ENCODE measurements at places on chromosomes 7 and 10.

DNA sequence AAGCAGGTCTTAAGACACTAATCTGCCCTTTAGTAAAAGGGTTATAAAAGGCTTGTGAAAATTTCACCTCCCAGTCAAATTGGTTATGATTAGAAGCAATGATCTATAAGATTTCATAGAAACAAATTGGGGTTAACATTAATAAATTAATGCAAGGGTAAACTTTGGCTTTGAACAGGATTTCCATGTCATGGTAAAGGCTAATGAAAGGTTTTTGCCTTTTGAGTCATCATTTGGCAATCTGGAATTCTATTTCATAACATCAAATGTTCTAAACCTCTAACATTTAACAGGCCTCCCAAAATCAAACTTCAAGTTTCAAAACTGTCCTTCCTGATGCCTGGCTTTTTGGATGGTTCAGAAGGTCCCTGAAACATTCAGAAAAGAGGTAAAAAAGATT, 62.4 kb downstream of the COA1 start:
- no peak for DNase-seq

DNA sequence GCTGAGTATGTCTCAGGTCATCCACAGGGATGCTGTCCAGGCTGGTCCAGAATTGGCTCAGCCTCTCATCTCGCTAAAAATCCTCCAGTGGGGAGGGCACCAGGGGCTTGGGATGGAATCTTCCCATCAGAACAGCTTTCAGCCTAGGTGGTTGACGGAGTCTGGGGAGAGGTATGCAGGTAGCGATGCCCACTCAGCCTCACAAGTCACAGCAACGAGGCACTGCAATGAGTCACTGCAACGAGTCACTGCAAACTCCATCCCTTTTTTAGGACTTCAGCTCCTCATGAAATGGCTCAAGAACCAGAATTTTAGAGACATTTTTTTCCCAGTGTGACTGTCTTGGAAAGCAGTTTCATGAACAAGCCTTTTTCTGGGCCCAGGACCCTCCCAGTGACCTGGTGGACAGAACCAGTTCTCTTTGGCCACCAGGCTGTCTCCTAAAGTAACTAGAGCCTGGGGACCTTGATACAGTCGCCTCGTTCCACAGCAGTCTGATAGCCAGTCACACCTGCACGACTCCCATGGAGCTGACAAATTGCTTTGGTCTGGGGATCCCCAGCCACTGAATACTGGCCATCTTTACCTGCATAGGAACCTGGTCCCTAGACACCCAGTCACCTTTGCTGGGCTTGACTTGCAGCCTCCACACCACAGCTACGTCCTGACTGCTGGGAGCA, 41.3 kb upstream of the PPP2R2D start:
- DNase-seq: no peak

DNA sequence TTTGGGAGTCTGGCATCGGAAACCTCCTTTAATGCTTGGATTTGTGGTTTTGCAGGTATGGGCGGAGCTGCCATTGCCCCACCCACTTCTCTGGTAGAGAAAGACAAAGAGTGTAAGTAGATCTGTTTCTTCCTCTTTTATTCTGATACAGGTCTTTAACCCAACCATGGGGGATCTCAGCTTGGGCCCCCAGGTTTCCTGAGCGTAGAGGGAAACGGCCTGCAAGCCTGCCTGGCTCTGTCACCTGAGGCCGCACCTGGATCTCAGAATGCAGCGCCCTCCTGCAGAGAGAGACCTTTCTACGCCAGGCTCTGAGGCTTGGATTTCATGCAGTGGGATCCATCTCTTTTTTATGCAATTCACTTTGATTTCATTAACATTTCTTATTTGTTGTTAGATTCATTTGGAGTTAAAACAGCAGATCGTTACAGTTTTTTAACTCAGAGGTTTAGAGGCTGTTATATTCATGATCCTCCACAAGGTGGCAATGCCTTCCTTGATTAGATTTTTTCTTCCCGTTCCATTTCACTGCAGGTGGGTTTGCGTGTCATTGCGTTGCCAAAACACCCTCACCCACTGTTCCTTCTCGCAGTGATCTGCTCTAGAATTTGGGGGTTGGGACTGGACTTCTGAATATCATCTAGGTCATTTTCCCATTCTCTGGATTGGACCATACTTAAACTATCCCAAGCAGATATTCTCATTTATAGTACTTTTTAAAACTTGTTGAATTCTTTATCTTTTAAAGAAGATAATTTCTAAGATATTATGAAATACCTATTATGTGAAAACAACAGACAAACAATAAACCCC, 20.0 kb downstream of the RBM17 start:
- no peak for DNase-seq

- no peak for DNase-seq
Observed at GRCh38 chr7:97005183-97006054, at the start of gene DLX6. Gene DLX6 (plus strand): TSS chr7:97005553. CDS start chr7:97005978, 425 bp downstream.

DNA sequence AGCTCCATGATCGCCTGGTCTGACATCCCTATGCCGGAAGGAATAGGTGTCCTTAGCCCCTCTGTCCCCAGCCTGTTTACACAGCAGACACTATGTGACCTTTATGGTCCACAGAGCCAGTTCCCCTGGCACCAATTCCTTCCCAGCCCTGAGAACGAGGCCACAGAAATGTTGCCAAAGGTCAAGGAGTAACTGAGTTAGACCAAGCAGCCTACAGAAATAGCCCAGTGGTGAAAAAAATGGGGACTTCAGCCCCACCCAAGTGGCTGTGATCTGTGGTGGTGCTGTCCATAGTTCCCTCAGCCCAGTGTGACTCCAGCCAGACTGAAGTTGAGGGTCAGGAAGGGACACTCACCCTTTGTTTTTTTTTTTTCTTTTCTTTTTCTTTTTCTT, 2.5 kb downstream of the PGAM2 start:
- no peak for DNase-seq

DNA sequence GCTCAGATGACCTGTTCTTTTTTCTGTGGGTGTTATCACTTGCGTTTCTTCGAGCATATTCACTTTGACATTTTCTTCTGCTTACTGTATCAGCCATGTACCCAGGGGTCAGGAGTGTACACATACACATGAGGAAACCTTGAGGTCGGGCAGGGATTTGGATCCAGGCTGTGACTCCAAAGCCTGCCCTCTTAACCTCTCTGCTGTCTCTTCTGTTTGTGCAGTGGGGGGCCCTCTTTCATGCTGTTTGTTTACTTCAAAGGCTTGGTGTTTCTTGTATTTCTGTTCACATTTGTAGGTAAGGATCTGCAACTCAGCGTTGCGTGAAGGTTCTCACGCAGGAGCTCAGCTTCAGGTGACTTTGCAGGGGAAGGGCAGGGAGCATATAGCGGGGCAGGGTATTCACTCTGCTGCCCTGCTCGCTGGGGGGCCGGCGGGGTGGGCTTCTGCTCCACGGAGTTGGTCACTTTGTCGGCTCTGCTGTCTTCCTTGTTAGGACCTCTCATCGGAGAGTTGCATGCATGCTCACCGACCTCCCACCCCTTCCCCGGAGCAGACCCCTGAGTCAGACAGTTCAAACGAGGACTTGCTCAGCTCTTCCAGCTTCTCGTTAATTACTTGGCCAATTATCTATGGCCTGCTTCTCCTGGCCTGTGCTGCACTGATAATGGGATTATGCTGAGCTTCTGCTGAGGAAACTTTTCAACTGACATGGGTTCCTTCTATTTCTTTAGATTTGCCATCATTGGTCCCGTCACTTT, 77.5 kb downstream of the SDK1 start:
- DNase-seq: no peak

DNA sequence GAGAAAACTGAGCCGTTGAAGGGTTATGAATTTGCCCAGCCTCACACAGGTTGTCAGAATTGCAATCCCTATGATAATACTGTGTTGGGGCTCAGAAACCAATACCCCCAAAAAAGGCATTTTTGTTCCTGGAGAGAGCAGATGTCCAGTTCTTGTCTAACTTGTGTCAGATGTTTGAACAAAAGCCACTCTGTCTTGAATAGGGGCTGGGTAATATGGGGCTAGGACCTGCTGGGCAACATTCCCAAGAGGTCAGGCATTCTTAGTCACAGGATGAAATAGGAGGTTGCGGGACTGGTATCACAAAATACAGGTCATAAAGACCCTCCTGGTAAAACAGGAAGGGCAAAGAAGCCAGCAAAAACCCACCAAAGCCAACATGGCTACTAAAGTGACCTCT, 482.1 kb downstream of the IPMK start:
- DNase-seq: no peak

DNA sequence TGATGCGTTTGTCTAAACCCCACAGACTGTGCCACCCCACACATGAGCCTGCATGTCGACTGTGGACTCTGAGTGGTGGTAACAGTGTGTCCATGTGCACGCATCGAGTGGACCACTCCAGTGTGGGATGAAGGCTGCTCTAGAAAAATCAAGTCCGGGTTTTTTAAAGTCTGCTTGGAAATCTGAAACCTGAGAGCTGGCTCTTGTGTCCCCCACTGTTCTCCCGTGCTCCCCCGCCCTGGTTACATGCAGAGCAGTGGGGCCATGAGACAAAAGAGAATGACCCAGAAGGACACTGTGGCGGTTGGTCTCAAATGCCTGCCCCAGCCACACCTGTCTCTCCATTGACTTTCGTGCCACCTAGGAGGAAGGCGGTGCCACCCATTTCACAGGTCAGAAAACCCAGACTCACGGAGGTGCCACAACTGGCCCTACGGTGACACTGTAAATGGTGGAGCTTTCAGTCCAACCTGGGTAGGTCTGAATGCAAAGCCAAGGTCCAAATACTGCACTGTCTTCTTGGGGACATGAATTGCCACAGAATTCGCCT, 27.3 kb upstream of the PWWP2B start:
- no peak for DNase-seq

DNA sequence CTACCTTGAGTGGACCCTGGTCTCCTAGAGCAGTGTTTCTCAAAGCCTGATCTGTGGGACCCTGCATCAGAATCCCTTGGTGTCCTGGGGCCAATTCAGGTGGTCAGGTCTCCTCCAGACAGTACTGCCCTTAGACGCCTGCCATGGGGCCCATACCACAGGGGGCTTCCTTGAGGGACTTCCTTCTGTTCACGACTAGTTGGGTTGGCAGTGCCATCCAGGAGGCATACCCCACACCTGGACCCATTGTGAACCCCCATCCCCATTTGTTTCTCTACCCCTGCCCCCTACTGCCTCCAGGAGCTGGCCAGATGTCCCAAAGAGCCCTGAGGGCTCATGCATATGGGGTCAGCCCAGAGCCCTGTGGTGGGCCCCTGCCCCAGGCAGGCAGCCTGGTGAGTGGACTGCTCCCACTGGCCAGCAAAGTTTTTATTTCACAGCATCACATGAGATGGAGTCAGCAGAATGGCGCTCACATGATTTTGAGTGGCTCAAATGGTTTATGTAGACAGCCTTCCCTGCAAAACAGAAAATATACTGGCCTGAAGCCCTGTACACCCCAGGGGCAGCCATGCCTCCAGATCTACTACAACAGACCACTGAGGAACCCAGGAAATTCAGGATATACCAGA, 259.9 kb upstream of the ZMIZ1 start:
- DNase-seq: no peak

DNA sequence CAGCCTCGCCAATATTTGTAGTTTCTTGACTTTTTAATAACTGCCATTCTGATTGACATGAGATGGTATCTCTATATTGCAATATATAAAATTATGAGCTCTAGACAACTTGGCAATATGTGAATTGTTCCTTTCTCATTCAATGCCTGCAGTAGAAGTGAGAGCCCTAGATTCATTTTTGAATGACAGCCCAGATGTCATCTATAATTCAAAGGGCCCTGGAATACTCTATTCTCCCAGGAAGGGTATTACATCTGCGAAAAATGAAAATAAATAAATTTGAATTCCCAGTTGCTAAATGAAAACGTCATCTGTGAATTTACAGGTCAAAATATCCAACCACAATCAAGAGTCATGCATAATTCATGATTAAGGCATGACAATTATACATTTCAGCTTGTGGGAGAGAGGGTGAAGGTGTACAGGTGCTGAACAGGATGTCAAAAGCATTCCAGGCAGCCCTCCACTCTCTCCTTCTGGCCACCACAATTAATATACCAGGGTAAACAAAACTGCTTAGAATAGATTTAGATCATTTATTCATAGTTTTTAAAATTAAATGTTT, 1147.3 kb downstream of the XPNPEP1 start:
- no peak for DNase-seq

DNA sequence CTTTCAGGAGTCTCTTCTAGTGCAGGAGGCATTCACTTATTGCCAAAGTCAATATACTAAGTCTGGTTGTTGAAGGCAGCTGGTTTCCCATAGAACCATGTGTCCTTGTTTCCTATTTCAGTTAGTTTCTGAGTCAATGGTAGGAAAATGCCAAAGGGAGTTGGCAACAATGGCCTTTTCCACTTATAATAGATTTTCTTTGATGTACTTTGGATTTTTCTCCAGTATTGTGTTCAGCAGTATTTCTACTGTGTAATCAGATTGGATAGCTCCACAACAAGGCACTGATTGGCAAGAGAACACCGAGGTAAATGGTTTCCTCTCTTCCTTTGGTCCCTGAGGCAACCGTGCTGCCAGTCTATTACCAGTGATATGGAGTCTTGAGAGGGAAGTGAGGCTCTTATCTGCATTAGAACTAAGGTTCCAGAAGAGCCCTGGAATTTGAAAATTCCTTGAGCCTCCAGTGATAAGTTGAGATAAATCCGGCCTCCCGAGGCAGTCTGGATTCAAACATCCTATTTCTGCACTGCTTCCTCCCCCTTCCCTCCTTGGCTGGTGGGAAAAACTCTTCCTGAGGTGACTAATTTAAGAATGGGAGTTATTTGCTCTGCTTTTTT, 7.9 kb upstream of the SEPTIN7 start:
- DNase-seq: no peak

DNA sequence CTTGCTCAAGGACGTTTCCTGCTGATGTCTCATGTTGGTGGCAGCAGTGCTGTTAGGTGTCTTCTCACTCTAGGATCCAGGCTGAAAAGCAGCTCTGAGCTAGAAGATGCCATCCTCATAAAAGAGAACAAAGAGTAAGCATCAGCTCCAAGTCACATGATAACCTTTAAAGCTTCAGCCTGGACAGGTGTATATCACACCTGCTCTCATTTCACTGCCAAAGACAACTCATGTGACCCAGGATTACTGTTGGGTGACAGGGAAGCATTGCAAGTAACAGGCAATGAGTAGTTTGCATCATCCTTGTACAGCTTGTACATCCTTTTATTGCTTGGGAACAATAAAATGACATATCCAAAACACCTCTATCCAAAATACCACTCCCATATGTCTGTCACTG, 423.4 kb upstream of the DPP6 start:
- no peak for DNase-seq

DNA sequence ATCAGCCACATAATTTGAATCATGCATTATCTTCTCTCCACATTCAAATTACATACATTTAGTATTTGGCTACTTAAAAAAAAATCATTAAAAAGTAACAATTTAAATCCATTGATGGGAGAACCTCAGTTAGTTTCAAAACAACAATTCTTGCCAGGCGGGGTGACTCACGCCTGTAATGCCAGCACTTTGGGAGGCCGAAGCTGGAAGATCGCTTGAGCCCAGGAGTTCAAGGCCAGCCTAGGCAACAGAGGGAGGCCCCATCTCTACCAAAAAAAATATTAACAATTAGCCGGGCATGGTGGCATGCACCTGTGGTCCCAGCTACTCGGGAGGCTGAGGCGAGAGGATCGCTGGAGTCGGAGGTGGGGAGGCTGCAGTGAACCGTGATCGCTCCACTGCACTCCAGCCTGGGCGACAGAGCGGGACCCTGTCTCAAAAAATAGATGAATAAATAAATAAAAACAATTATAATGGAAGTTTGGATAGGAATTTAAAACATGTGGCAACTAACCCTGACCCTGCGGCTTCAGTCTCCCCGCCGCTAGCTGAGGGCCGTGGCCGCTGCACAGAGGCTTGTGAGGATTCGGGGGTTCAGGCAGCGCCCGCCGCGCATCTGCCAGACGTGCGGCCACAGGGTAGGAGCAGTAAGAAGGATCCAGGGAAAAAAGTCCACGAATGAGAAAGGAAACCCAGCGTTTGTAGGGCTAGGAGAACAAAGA, 1.1 kb upstream of the CSGALNACT2 start:
- no peak for DNase-seq
